Germinal center (tissue), 1 donor: ENCODE measurements at places on chromosomes 6 and 20.

DNA sequence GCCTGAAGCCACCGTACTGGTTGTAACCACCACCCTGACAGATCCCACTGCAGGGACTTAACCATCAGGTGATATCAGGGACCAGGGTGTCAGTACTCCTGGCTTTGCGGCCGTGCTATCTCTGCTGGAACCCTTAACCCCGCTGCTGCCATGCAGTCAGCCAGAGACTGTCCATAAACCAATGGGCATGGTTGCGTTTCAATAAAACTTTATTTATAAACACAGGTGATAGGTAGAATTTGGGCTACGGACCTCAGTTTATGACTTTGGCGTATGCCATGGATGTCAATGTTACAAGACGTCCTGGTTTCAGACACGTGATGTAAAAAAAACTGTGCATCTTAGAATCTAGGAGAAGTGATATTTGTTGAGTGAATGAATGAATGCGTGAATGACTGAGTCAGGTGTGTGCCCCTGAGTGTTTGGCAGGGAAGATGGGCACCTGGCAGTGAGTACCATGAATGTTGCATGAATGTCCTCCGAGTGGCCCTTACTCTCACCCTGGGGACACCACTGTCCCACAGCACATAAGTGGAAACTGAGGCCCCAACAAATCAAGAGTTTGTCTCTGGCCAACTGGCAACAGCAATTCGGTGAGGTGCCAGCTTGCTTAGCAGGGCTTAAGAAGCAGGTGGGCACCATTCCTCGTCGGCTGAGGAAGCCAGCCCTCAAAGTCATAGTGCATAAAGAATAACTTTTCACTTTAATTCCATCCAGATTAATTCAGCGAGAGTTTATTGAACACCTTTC, 64.0 kb upstream of the APCDD1L start:
- no peak for DNase-seq

GRCh38 chr20:16205507-16205906, 367.7 kb downstream of the KIF16B start:
- DNase-seq: no peak

- peak; percentile 90 for DNase-seq
Measured at GRCh38 chr20:38674092-38674764, 50.1 kb upstream of the SLC32A1 start.

- no peak for DNase-seq
Measured at GRCh38 chr6:84618836-84619235, 145.6 kb downstream of the TBX18 start.

GRCh38 chr20:49924247-49924646, 8.9 kb upstream of the SPATA2 start:
- DNase-seq: no peak
